NCI-H526 (cell line): ENCODE measurements at places on chromosomes 12 and 14.

GRCh38 chr12:42296503-42297109 is 29.3 kb downstream of the ZCRB1 start:
- no peak for DNase-seq

DNA sequence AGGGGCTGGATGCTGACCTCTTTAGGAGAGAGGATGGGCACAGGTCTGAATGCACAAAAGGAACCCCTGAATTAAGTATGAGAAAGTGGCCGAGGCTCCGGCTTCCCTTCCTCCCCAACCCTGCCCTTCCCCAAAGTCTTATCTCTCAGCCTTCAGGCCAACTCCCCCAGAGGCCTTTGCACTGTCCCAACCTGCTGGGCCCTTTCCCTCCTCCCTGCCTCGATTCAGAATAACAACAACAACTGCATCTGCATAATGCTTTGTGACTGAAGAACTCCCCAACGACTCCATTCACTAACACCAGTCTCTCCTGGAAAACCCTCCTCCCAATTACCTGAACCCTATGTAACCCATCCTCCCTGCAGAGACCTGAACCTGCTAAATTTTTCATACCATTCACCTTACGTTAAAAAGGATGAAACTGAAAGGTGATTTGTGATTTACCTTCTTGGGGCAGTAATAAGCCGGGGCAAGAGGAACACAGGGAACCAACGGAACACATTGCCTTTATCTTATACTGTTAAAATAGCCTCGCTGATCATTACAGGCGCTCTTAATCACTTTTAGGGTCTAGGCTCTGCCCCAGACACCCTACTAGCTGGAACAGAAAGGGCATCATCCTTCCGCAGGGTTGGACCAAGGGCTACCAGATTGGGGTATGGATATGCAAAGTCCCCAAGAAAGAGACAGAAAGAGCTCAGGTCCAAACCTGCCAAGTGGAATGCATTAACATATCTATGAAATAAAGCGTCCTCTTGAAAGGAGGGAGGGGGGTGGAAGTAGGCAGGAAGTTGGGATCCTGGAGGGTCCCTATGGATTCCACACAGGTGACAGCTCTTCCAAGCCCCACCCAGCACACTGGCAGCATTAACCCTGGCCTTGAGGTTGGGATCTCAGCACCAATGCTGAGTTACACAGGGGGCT is 24.2 kb upstream of the FOXN3 start:
- peak; percentile 15 for DNase-seq

- DNase-seq, result no peak
These were observed 17.8 kb upstream of the BCL7A start for GRCh38 chr12:122003651-122004611.

GRCh38 chr12:81533054-81533453 is 226.1 kb downstream of the PPFIA2 start:
- DNase-seq, result no peak

GRCh38 chr14:99407416-99407815 is 73.2 kb downstream of the SETD3 start:
- no peak for DNase-seq

GRCh38 chr14:40850191-40850590 is 756.5 kb upstream of the LRFN5 start:
- no peak for DNase-seq

GRCh38 chr14:56057071-56057741 is 61.0 kb upstream of the PELI2 start:
- peak; percentile 93 for DNase-seq

- DNase-seq, result no peak
These were observed 126.8 kb upstream of the CPSF6 start for GRCh38 chr12:69112616-69113015.

- DNase-seq, result no peak
These were observed 46.8 kb upstream of the MAX start for GRCh38 chr14:65149116-65149515.
